ENCODE measurements at places on chromosomes 11 and 22.
A peak's percentile ranks its signal among the peaks of the same experiment; 100 is the strongest.

DNA sequence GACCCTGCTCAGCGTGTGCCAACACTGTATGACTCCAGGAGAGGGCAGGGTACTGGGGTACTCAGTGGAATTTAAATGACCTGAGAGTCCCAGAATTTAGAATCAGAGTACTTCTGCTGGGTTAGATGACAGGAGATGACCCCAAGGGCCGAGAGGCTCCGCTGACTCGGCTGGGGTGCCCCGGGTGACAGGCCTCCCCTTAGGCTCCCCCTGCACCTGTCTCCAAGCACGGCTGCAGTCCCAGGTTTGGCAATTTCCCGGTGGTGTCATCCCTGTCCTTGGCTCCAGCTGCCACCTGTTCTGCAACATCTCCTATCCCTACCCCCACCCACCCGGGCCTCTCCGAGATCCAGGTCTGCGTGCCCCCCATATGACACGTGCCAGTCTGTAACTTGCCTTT, 1.3 kb downstream of the ACTN3 start:
- DNase-seq: no peak

DNA sequence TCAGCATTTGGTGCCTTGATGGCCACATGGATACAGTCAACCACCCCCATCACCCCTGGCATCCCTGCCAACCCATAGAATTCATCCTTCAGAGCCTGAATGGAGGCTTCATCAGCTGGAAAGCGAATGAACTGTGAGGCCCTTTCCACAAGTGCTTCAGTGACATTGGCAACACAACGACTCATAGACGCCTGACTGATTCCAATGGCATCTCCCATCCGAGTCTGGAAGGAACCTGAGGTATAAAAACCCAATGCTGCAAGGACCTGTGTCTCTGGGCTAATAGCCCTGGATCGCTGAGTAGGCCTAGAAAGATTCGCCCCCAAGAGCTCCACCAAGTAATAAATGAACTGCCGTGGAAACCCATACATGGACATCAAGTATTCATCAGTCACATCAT, 1.3 kb downstream of the HARBI1 start:
- DNase-seq: no peak

DNA sequence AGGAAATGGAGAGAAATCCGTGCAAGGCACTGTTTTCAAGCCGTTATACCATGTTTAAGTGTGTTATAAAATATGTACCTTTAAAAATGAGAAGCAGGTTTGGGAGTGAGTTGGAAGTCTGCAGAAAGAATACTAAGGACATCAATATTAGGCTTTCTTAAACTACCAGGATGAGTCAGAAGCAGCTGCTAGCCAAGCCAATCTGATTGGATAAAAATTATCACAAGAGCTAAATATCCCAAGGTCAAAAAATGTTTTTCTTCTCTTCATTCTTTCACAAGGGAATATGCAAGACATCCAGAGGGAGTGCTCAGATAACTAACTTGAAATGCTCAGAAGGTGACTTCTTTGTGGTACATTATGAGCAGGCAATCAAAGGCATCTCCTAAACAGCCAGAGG, 19.3 kb upstream of the CKAP5 start:
- DNase-seq: peak; percentile 85

- no peak for DNase-seq
These were observed 6.9 kb downstream of the IL18BP start for GRCh38 chr11:72005347-72006260.

DNA sequence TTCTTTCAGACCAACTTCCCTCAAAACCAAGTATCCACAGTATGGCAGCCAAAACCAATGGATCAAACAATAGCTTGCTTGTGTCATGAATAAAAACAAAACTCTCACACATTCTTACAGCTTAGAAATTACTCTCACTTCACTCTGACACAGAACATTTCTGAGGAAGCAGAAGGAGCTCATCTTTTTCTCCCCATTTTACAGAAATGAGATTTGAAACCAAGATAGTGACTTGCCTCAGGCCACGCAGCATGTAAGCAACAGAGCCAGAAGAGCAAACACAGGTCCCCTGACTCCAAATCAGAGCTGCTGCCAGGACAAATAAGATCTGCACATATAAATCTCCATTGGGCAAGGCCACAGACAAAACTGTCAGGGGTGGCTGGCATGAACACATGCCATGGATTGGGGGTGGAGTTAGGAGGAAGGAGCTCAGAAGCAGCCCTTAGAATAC, 64.8 kb downstream of the RAB30 start:
- no peak for DNase-seq

DNA sequence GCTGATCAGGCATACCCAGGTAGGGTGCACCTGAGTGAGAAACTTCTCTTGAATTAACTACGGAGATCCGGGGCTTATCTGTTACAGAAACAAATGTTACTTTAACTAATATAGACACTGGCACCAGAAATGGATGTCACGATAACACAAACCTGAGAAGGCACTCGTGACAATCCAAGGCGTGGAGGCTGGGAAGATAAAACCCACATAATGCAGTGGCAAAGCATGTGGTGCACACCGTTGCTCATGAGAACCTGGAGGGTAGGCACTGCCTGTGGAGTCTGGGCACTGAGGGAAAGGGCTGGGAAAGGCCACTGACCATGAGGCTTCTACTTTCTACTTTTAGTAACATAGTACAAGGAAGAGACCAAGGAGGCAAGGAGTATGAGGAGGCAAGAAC, 22.6 kb downstream of the SLC22A12 start:
- DNase-seq: no peak

GRCh38 chr11:73950869-73951710, at the start of gene DNAJB13:
Gene DNAJB13 (plus strand): TSS chr11:73951026. CDS start chr11:73951070, 44 bp downstream.
- peak; percentile 49 for DNase-seq

GRCh38 chr22:27801616-27802345, at the start of gene MN1:
Gene MN1 (minus strand): TSS chr22:27801756. CDS start chr22:27800543, 1,213 bp downstream.
- peak; percentile 66 for DNase-seq

GRCh38 chr11:15969281-15969680, 387.1 kb downstream of the SOX6 start:
- DNase-seq: peak; percentile 92

DNA sequence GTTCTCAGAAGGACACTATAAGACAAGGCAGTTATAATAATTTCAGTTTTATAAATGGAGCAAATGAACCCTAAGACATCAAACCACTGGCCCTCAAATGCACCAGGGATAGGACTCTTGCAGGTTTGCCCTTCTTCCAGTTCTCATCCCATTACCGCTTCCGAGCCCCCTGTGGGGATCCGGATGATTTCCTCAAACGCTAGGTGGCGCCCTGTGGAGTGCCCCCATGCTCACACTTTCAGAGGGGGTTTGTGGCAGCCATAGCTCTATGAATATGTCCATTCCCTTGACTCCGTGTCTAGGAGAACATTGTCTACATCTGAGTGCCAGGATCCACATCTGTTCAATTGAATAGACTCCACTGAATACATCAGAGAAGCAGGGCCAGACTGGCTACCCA, 816.3 kb downstream of the NTM start:
- no peak for DNase-seq

- peak; percentile 49 for DNase-seq
These were observed 27.8 kb upstream of the GRAMD4 start for GRCh38 chr22:46592390-46592872.

DNA sequence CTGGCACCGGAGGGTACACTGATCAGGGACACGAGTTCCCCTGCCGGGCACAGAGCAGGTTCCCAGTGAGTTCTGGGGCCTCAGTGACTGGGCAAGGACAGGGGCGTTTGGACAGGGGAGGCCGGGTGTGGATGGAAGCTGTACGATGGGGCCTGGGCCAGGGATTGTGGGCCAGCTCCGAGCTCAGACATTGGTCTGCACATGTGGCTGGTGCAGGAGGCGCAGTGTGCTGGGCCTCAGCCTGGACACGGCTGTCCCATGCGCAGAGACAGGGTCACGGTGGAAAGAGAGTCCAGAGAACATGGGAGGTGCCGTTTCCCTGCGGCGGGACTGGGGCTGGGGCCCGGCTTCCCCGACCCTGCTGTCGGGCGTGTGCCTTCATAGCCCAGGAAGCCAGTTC, 60.7 kb downstream of the CDKN1C start:
- DNase-seq: no peak

- no peak for DNase-seq
These were observed 2.6 kb upstream of the APOL6 start for GRCh38 chr22:35645646-35646045.

GRCh38 chr11:32581556-32581955, 2.1 kb upstream of the EIF3M start:
- no peak for DNase-seq

GRCh38 chr22:22823131-22823810, 64.3 kb upstream of the IGLL5 start:
- no peak for DNase-seq

GRCh38 chr22:44390613-44390970, 77.8 kb upstream of the SHISAL1 start:
- no peak for DNase-seq

DNA sequence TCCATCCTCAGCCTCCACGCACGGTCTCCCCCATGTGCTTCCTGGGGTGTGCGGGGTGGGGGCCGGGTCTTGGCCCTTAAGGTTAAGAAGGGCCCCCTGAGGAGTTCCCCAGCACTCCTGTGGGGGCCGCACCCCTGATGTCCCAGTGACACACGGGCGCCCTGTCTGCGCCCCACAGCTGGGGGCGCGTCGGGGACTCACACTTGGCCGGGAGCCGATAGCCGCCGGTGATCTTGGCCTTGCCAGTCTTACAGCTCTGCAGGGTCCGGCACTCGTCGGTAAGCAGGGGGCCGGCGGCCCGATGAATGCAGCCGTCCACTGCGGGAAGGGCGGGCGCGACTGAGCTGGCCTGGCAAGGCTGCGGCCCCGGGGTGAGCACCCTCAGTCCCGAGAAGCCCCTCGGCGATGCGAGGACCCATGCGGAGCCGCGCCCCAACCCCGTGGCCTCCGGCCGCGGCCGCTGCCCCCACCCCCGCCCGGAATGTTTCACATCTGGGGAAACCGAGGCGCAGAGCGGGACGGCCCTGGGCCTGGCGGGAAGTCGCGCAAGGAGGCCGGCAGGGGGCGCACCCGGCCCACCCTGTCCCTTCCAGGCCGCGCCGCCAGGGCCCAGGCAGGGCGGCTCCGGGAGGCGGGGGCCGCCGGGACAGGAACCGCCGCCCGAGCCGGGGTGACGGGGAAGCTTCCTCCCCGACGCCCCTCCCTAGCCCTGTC, 13.9 kb downstream of the OTUB1 start:
- DNase-seq: peak; percentile 61

DNA sequence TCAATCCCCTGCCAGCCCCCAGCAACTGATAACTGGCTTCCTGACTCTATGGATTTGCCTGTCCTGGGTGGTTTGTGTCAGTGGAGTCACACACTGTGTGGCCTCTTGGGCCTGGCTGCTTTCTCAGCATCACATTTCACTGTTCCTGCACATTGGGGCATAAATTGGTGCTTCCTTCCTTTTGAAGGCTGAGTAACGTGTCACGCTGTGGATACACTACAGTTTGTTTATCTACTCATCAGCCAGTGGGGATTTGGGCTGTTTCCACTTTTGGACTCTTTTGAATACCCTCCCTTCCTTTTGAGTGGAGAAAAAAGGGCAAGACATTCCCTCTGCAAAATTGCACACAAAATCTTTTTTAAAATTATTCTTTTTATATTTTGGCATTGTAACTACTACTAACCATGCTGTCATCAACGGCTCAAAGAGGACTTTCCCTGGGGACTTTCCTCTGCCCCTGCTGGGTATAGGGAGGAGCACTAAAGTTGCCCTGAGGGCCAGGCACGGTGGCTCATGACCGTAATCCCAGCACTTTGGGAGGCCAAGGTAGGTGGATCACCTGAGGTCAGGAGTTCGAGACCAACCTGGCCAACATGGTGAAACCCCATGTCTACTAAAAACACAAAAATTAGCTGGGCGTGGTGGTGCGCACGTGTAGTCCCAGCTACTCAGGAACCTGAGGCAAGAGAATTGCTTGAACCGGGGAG, 7.8 kb upstream of the CELSR1 start:
- no peak for DNase-seq

GRCh38 chr11:118004543-118005223, 18.5 kb downstream of the IL10RA start:
- no peak for DNase-seq

DNA sequence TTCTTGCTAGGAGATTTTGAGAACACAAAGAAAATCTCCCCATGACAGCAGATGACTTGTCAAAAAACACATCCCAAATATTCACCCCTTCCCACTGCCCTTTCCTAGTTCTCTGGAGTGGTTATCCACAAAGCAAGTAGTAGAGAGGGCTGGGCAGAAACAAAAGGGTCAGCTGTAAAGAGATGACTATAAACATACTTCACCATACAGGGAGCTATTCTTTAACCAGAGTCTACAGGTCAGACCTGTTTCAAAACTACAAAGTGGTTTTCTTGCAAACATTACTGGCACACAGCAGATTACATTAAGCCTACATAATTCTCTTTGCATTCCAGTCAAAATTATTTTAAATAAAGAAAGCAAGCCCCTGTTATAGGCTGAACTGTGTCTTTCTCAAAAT, 47.7 kb upstream of the NFRKB start:
- DNase-seq: no peak

- DNase-seq: no peak
These were observed 134.4 kb upstream of the SORL1-AS1 start for GRCh38 chr11:121587182-121587581.

GRCh38 chr22:27800250-27801201, 1.0 kb downstream of the MN1 start:
- peak; percentile 70 for DNase-seq

- peak; percentile 11 for DNase-seq
These were observed 15.9 kb upstream of the APOBEC3A start for GRCh38 chr22:38941488-38941987.

GRCh38 chr11:127873478-127873877, 713.9 kb downstream of the ETS1 start:
- DNase-seq: no peak

GRCh38 chr22:43088984-43089717, at the start of gene TTLL1:
Gene TTLL1 (minus strand): TSS chr22:43089391. CDS start chr22:43075586, 13,805 bp downstream.
- peak; percentile 77 for DNase-seq

- DNase-seq: no peak
These were observed 9.7 kb upstream of the SOX10 start for GRCh38 chr22:37994049-37994448.

GRCh38 chr11:86596861-86597586, 75.4 kb downstream of the ME3 start:
- DNase-seq: peak; percentile 42

DNA sequence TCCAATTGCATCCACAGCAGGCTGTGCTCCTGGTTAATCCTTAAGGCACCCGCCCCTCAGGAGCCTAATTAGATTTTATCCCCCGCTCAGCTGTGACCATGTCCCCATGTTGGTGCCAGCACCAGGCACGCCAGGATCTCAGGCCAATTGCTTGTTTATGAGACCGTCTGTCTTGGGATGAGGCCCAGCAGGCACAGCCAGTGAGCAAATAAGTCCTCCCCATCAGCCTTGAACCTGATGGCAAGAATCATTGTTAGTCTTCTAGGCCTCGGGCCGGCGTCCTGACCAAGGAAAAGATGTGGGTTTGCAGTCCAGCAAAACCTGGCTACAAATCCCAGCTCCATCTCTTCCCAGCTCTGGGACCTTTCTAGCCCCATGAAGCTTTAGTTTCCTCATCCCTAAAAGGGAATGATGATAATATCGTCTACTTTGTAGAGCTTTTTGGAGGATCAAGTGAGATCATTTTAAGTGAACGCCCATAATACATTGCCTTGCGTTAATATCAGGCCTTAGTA, 57.3 kb downstream of the TP53I11 start:
- no peak for DNase-seq
